Cardiac muscle cell (in vitro differentiated cells and primary cell): ENCODE measurements at places on chromosomes 5 and 9.

DNA sequence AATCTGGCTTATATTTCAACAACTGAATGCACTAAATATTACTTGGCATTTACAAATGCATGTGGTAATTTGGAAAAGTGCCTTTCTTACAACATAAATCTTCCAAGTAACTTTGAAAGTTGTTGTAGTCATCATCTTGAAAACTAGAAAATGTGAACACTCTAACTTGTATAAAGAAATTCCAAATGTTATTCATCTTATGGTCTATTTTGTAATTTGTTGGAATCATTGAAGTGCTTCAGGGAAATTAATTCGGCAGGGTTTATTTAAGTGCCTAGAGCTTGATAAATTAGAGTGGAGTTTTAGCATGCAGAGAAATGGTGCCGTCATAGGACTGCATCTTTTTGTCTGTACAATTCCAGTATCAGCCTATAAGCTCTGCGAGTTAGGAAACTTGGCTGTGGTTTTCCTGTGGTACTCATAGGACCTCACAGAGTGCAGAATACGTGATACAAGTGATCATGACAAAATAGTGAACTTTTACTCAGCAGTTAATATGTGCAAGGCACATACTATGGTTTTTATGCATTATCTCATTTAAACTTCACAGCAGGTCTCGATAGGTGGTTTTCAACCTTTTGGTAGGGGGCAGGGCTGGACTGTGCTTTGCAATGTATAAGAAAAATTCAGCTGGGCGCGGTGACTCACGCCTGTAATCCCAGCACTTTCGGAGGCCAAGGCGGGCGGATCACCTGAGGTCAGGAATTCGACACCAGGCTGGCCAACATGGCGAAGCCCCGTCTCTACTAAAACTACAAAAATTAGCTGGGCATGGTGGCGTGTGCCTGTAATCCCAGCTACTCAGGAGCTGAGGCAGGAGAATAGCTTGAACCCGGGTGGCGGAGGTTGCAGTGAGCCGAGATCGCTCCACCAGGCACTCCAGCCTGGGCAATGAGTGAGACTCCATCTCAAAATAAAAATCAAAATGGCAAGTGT is 79.6 kb downstream of the RAI14 start:
- H3K36me3 ChIP-seq, result no peaks in the 10 kb centered on the region
- peak; percentile 90 for DNase-seq
- no peak overlapping the region for H3K4me3 ChIP-seq
- peaks cover 4% of the 10 kb centered on the region for H3K4me1 ChIP-seq
- no peaks in the 10 kb centered on the region for H3K27me3 ChIP-seq

DNA sequence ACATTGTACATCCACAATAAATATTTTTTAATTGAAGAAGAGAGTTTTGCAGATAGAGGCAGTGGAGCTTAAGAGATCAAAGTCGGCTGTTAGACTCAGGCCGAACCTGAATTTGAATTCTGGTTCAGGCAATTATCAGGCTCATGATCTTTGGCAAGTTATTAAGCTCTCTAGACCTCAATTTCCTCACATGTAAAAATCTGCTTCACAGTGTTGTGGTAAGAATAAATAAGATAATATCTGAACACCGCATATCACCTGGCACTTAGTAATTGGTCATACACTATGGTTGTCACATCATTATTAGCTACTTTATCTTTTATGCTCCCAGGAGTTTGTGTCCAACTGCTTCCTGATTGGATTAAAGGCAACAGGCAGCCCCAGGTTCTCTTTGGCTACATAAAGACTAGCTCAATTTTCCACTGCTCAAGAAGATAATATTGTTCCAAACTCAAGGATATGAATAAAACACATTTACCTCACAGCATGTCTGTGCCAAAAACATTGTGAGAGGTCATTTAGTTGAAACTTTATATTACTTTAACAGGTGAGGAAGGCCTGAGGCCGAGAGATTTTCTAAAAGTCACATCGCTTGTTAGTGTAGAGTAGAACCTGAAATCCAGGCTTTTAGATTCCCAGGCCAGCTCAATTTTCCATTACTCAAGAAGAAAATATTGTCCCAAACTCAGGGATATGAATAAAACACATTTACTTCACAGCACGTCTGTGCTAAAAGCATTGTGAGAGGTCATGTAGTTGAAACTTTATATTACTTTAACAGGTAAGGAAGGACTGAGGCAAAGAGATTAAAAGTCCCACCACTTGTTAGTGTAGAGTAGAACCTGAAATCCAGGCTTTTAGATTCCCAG is 289.2 kb upstream of the PTGER4 start:
- no peak overlapping the region for H3K27ac ChIP-seq
- H3K4me1 ChIP-seq, result no peaks in the 10 kb centered on the region
- H3K36me3 ChIP-seq, result no peaks in the 10 kb centered on the region
- H3K27me3 ChIP-seq, result no peaks in the 10 kb centered on the region
- no peak overlapping the region for H3K4me3 ChIP-seq

DNA sequence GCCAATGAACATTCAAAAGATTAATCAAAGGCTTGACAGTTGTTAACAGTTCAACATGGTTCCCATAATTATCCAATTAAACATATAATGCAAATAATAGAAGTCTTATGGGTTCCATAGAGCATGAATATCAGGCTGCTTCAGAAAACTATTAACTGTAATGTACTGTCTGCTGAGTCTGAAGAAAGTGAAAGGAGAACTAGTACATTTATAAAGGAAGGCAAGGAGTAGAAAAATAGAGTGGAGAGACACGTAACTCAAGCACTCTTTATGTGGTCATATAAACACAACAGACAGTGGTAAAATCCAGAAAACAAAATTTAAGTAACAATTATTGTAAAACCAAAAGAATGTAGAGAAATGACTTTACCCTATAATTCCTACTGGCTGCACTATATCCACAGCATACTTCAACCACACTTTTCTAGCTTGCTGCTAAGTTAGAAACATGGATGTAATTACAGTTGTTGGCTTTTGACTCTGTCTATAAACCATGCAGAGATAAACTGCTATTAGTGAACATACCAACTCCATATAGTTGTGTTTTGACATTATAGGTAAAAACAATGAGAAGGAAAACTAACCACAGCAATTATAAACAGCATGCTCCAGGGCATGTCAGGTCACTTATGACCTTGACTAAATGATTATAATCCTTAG is 32.7 kb downstream of the NFIB start:
- DNase-seq, result no peak
- no peaks in the 10 kb centered on the region for H3K27me3 ChIP-seq
- peaks cover 3% of the 10 kb centered on the region for H3K4me1 ChIP-seq
- no peaks in the 10 kb centered on the region for H3K36me3 ChIP-seq
- no peak overlapping the region for H3K4me3 ChIP-seq

GRCh38 chr5:76700571-76700970 is 15.4 kb upstream of the F2R start:
- no peak for DNase-seq
- no peak overlapping the region for H3K4me3 ChIP-seq
- no peaks in the 10 kb centered on the region for H3K36me3 ChIP-seq
- H3K27me3 ChIP-seq, result no peaks in the 10 kb centered on the region

DNA sequence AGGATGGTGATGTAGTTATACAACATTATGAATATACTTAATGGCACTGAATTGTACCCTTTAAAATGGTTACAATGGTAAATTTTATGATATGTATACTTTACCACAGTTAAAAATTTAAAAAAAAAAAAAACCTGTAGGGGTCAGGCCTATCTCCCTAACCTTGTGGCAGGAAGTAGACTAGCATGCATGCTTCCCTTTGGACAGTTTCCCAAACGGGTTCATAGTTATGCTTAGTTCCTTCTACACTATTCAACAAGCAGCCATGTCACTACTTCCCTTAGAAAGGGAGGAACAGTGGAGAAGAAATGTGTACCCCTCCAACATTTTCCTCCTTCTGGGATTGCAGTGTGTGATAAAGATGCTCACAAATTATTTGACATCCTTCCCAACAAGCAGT is 32.5 kb downstream of the IDNK start:
- no peak overlapping the region for H3K4me3 ChIP-seq
- H3K27ac ChIP-seq, result no peak overlapping the region
- no peaks in the 10 kb centered on the region for H3K27me3 ChIP-seq
- H3K4me1 ChIP-seq, result no peaks in the 10 kb centered on the region
- H3K36me3 ChIP-seq, result peaks cover 24% of the 10 kb centered on the region

DNA sequence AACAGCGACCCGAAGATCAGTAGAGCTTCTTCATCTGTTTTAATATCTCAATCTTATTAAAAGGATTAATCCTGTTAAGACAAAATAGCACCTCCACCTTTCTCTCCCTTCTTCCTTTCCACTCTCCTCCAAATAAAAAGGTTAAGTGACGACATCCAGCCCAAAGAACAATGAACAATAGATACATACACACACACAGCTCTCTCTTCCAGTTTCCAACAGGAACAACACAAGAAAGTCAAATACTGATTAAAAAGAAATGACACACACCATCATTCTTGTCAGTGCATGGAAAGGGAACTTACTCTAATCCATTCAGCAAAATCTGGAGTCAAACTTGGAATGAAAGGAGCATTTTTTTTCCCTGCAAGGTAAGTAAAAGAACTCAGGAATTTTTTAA is 2.8 kb downstream of the ARL15 start:
- H3K27ac ChIP-seq, result no peak overlapping the region
- DNase-seq, result no peak
- no peaks in the 10 kb centered on the region for H3K36me3 ChIP-seq
- H3K4me1 ChIP-seq, result peaks cover 13% of the 10 kb centered on the region

DNA sequence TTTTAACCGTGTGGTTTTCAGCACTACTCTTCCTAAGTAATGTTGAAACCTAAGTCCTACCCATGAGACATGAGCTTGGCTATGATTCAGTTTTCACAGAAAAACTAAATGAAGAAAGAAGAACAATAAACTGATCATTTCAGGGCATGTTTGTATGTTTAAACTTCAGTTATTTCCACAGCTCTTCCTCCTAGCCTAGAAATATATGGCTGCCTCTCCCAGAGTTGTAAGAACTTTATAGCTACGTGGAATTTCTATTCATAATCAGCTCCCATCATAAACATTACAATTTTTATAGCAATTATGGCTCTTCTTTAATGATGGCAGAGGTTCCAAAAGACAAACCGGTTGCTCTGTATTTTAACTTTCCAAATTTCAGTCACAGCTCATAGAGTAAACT is 314.7 kb upstream of the ADAMTSL1 start:
- H3K27ac ChIP-seq, result no peak overlapping the region
- no peak overlapping the region for H3K4me3 ChIP-seq

DNA sequence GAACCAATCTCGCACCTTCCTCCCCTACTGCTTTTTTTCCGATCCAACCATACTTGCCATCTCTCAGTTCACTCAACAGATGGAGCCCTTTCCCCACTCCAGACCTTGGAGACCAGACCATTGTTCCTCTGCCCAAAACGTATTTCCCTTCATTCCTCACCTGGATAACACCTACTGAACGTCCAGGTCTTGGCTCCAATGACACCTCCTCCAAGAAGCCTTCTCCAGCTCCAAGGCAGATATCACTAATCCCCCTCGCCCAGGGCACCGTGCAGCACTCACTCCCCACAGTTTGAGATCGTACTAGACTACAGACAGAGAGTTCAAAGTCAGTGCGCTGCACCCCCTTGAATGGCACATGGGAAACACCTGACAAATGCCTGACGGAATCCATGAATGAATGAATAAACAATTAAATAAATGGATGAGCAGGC is 47.1 kb upstream of the AKNA start:
- no peak overlapping the region for H3K4me3 ChIP-seq
- peaks cover 5% of the 10 kb centered on the region for H3K27me3 ChIP-seq
- no peak overlapping the region for H3K27ac ChIP-seq
- no peaks in the 10 kb centered on the region for H3K4me1 ChIP-seq

DNA sequence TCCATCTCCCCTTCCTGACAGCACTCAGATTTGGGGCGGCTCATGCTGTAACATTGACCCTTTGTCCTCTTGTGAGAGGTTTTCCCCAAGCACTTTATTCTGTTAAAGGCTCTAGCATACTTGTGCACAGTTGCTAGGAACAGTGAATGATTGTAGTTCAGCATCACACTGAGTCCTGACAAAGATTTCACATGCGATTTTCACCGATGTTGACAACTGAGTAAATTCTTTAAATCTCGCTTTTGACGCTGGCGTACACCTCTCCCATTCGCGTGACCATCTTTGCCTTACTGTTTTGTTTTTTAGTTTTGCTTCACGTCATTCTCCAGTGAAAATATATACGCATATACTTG is 780 bp downstream of the CDC37L1 start:
- peaks cover 19% of the 10 kb centered on the region for H3K4me1 ChIP-seq
- H3K27ac ChIP-seq, result peak overlapping the region; percentile 95
- DNase-seq, result no peak
- peak overlapping the region; percentile 48 for H3K4me3 ChIP-seq
- H3K27me3 ChIP-seq, result no peaks in the 10 kb centered on the region

DNA sequence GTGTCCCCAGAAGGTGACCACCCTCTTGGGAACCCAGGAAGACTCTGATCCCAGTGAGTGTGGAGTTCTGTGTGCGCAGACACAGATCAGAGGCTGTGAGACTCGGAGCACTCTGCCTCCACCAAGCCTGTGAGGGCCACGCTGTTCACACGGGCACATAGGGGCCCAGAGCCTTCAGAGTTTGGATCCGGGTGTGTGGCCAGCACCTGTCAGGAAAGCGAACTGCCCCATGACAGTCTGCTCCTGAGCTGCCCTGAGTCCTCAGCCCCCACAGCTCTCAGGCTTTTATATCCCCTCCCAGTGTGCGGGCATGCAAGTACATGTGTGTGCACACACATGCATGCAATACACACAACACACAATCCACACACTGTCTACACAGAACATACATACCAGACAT is 161.8 kb upstream of the IRX2 start:
- no peaks in the 10 kb centered on the region for H3K4me1 ChIP-seq
- H3K36me3 ChIP-seq, result no peaks in the 10 kb centered on the region
- H3K27ac ChIP-seq, result no peak overlapping the region
- no peak for DNase-seq
- no peaks in the 10 kb centered on the region for H3K27me3 ChIP-seq
- H3K4me3 ChIP-seq, result no peak overlapping the region

- DNase-seq, result peak; percentile 5
- no peak overlapping the region for H3K27ac ChIP-seq
- no peaks in the 10 kb centered on the region for H3K36me3 ChIP-seq
- peaks cover 5% of the 10 kb centered on the region for H3K4me1 ChIP-seq
- no peak overlapping the region for H3K4me3 ChIP-seq
These were observed 91.2 kb downstream of the MED10 start for GRCh38 chr5:6287176-6287575.

DNA sequence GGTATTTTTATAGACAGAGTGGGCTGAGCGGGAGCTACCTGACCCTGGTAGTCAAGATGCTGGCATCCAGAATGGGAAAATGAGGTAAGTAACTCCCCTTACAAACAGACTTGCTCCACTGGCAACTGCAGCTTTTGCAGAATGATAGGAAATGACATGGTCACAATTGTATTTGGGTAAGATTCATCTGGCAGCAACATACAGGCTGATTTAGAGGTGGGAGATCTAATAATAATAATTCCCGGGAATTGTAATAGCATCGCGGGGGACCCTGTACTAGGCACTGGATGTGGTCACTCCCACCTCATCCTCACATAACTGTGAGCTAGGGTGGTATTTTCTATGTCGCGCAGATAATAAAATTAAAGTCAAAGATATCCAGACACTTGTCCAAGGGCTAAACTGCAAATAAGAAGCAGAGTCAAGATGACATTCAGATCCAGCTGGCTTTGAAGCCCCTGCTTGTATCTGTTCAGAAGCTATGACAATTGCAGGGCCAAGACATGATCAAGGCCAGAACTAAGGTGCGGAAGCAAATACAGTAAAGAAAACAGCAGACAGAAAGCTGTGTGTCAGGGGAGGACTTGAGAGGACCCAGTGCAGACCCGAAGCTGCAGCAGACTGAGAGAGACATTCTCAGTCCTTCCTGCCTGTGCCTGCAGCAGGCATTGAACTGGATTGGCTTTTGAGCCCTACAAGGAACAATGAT is 507.2 kb downstream of the BNC2 start:
- H3K27me3 ChIP-seq, result peaks cover 3% of the 10 kb centered on the region
- H3K36me3 ChIP-seq, result no peaks in the 10 kb centered on the region
- H3K4me1 ChIP-seq, result no peaks in the 10 kb centered on the region
- no peak overlapping the region for H3K4me3 ChIP-seq
- no peak overlapping the region for H3K27ac ChIP-seq
